Right lung (tissue), 10 donors: ENCODE measurements at places on chromosomes 1 and 21. TPM values are rescaled to one million over a fixed set of nuclear protein-coding genes. Genes with fewer than 3 reads are reported as not detected.

S100B gene
- polyA plus RNA-seq: 3.8 TPM

LCE1E gene
- not detected for polyA plus RNA-seq

CFHR1 gene
- 1.1 TPM for polyA plus RNA-seq

TACSTD2 gene
- 8.5 TPM for polyA plus RNA-seq

GRCh38 chr21:37675202-37675801 lies 241.0 kb downstream of the KCNJ6 start:
- no peak for DNase-seq

- no peak for DNase-seq
Observed at GRCh38 chr1:205075642-205076155, 8.6 kb downstream of the TMEM81 start.

DNA sequence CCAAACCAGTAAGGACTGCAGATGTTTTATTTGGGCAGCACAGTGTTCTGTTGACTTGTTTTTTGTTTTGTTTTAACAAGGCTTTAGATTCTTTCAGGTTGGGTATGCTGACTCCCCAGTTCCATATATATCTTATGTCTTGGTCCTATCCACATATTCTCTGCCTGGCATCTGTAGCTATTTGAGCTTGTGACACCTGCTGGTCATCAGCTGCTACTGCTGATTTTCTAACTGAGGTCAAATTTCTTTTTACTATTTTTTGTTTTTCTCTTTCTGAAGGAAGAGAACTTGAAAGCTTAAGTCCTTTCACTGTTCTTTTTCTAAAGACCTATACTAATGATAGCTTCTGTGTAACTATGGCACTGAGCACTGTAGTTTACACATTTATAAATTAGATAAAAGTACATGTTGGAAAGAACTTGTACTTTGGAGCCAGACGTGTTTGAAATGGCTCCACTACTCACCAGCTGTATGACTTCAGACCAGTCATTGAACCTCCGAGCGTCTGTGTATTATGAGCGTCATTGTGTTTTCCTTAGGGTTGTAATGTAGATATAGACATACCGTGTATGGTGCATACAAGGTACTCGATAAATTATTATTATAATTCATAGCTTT lies 109.4 kb downstream of the NRDC start:
- DNase-seq: peak; percentile 52

- DNase-seq: no peak
Observed at GRCh38 chr1:221087919-221088318, 208.7 kb downstream of the HLX start.

GRCh38 chr1:1217621-1218523 lies 3.9 kb upstream of the TNFRSF4 start:
- no peak for DNase-seq

GRCh38 chr1:59831529-59831928 lies 16.8 kb downstream of the HOOK1 start:
- DNase-seq: no peak

GRCh38 chr1:20400341-20401177 lies 85.5 kb downstream of the CAMK2N1 start:
- no peak for DNase-seq
